ENCODE measurements at places on chromosomes 11 and 22.

DNA sequence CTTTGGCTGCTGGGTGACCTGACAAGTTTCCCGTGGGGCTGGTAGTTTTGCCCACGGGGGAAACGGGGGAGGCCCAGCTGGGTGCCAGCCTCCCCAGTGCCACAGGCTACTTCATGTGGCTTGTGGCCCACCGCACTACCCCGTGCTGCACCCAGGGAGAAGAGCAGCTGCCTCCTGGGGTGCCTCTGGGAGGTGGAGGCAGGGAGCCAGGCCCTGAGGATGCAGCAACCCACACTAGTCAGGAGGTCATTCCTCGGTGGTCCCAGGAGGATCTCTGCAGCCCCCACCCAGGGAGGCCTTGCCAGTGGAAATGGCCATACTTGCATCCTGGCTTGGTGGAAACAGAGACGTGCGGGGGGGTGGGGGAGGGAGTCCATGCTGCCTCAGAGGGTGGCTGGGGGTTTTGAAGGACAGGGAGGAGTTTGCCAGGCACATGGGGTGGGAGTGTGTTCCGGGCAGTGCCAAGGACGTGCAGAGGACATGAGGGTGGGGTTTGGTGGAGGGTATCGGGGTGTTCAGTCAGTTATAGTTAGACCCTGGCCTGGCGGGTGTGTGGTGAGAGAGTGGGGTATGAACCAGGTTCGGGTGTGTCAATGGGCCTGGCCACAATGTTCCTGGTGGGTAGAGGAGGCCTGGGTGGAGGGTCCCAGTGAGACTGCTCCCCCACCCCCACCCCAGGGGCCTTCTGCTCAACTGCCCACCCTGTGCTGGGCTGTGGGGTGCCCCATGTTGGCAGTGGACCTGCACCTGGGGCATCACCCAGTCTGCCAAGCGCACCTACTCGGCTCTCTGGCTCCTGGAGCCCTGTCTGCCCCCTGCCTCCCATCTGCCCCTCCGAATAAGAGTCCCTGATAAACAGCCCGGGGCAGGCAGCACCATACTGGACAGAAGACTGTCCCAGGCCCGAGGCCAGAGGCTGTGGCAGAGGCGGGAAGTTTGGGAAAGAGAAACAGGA is 3.8 kb downstream of the PIM3 start:
- DNase-seq = no peak

DNA sequence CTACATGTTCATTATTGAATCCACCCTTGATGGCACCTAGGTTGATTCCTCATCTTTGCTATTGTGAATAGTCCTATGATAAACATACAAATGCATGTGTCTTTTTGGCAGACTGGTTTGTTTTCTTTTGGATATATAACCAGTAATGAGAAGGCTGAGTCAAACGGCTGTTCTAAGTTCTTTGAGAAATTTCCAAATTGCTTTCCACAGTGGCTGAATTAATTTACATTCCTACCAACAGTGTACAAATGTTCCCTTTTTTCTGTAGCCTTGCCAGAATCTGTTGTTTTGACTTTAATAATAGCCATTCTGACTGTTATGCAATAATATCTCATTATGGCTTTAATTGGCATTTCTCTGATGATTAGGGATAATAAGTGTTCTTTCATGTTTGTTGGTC is 184.9 kb downstream of the CASP12 start:
- no peak for DNase-seq

DNA sequence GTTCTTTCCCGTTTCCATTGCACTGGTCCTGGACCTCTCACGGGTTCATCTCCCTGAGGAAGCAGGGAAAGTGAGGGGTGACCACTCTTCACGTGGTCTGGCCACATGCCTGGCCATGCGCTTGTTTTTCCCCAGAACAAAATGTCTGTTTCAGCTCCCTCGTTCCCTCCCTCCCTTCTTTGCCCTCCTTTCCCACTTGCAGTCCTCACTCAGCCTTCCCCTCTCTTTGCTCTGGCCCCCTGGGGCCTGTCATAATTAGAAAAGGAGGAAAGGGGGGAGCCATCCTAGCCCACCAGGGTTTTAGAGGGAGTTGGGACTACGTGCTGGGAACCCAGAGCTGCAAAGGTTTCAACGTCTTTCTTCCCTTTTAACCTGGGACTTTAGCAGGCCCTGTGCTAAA is 52.8 kb upstream of the CADM1 start:
- DNase-seq = no peak

- DNase-seq = no peak
These were observed 26.6 kb downstream of the P2RY2 start for GRCh38 chr11:73244589-73245240.

- DNase-seq = no peak
These were observed 43.0 kb upstream of the MYO18B start for GRCh38 chr22:25698978-25699377.

DNA sequence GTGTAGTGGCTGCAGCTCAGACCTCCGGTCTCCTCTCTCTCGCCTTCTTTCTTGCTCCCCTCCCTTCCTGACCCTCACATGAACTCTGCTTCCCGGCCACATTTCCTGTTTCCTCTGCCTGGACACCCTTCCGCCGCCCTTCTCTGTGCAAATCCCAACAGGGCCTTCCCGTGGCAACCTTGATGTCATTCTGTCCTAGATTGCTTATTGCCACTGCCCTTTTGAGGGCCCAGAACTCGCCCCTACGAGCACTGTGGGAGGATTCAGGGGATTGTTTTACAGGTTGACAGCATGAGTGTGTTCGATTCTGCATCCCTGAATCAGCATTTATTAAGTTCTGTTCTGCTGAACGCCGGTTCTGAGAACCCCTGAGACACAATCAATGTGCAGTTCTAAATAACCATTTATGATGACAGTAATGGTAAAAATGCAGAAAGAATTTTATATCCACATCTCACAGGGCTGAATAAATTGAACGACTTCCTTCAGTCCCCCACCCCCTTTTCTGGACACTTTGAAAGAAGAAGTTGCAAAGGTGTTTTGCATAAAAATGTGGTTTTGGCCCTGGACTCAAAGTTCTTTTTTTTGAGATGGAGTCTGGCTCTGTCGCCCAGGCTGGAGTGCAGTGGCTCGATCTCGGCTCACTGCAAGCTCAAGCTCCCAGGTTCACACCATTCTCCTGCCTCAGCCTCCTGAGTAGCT is 6.4 kb downstream of the BATF2 start:
- no peak for DNase-seq

DNA sequence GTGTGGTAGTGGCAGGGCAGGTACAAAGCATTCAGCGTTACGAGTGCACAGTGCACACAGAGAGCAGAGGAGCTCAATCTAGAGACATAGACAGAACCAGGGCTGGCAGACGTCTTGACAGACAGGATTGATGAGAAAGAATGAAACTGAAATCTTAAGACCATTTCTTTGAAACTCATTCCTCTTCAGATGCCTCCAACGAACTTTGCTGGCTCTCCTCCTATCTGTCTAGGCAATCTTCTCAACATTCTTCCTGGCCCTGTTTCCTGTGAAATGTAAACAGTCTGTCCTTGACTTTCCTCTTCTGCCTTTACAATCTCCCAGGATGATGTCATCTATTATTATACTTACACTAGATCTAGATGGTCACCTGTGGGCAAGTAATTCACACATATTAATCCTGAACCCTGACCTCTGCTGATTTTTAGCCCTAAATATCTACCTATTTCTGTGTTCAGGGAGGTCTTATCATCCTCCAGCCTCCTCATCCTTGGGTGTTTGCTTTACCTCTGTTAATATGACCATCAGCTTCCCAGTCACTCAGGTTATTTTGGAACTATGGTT is 119.5 kb downstream of the ENTHD1 start:
- no peak for DNase-seq

GRCh38 chr11:111135778-111136570 is 109.6 kb upstream of the POU2AF2 start:
- DNase-seq = no peak

DNA sequence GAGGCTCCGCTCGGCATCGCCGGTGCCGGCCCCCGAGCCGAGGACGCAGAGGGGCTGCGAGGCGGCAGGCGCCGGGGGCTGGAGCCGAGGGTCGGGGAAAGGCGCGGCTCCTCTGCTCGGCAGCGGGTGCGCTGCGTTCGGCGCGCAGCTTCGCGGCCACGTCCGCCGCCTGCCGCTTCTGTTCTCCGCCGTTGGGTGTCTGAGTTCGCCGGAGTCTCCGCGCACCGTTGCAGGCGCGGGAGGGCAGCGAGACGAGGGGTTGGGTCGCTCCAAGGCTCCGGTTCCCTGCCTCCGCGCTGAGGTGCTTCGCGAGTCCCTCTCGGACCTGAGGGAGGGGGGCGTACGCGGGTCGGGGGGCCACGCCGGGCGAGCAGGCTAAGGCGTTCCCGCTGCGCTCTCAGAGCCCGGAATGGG is 347 bp downstream of the MN1 start:
- no peak for DNase-seq

DNA sequence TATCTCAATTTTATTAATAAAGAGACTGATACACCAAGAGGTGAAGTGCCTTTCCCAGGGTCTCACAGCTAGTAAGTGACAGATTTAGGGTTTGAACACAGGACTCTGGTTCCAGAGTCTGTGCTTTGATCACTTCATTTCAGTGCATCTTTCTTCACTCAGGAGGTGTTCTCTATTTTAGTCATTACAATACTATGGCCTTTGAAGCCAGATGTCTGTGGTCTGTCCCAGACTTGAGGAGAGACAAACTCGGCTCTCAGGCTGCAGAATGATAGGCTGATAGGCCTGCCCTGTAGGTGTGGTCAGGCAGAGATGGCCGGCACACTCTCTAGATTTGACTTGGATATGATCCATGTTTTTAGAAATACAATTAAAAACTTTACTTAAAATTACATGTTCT is 478.5 kb upstream of the CCDC90B start:
- no peak for DNase-seq

GRCh38 chr11:119891055-119891768 is 162.2 kb upstream of the NECTIN1 start:
- no peak for DNase-seq

- DNase-seq = no peak
These were observed 48.6 kb downstream of the NXPE1 start for GRCh38 chr11:114511079-114511478.

Measured in D721Med (cell line).